ENCODE measurements at places on chromosomes 1 and 21.

- DNase-seq: peak; percentile 88
Measured at GRCh38 chr21:9838738-9839642, 682.4 kb upstream of the TPTE start.

DNA sequence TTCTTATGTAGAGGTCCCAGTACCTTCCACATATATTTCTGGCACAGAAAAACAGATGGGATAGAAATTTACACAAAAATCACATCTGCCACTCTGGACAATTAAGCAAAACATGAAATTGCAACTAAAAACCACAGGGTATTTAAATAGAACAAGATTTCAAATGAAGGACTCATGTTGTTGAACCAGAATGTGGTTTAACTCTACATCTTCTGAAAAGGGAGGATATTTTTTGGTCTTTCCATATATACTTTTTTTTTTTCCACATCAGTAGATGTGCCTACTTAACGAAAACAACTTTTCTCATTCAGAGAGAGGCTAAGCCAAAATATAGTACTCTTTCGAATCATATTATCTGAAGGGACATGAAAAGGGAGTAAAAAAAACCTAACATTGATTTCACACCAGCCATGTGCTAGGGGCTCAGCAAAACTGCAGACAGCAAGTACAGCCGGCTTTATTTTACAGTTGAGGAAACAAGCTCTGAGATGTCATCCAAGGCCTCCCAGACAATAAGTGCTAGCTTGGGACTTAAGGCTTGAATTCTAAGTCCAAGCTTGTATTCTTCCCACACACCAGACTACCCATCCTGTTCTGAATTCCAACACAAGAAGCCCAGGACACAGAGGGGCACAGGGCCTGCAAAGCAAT, 208.9 kb downstream of the PBX1 start:
- DNase-seq: no peak

DNA sequence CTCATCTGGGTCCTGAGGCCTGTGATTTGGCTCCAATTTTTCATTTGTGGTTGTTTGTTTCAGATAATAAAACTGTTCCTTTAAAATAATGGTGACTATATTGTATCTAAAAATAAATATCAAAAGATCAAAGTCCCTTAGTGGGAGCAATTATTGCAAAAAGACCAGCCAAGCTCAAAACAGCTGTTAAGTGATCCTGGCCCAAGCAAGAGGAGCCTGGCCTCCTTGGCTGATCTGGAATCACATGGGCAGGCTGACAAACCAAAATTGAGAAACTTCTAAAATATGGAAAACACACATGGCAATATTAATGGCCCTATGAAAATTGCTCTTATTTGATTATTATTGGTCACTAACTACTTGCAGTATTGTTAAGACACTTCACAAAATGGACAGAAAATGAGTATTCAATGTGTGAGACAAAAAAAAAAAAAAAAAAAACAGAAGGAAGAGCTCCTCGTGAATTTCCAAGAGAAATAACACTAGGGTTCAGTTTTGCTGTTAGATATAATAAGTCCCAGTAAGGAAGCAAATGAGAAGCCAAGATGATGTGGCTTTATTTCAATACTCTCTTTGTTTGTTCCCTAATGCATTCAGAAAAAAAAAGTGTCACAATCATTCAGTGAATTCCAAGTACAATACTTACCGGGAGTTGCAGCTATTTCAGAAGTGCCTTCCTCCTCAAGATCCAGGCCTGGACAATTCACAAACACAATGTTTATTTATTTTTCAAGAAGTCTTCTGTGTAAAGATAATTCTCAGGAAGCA, 105.1 kb downstream of the SEC16B start:
- no peak for DNase-seq

DNA sequence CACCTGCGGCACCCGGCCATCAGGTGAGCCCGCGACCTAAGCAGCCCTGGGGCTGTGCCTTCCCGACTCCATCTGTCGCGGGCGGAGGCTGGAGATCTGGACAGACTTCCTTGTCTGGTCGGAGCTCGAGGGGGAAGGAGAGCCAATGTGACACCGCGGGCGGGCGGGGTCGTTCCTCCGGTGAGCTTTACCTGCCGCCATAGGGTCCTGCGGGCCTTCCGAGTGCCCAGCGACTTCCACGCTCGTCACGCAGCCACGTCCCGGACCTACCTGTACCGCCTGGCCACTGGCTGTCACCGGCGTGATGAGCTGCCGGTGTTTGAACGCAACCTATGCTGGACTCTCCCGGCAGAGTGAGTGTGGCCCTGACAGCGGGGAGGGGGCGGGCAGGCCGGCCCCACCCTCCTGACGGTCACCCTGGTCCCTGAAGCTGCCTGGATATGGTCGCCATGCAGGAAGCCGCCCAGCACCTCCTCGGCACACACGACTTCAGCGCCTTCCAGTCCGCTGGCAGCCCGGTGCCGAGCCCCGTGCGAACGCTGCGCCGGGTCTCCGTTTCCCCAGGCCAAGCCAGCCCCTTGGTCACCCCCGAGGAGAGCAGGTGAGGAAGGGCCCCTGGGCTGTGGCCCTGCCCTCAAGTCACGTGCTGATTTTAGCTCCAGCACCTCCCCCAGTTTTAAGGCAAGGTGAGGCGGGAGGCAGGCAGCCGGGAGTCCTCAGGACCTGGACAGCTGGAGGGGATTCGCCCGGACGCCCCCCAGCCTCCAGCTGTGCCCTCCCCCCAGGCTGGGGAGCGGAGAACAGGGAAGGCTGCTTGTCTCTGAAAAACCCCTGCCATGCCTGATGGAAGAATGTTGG, 1.1 kb downstream of the PUSL1 start:
- DNase-seq: peak; percentile 54

- no peak for DNase-seq
Measured at GRCh38 chr1:8416881-8417280, 99.0 kb downstream of the SLC45A1 start.

DNA sequence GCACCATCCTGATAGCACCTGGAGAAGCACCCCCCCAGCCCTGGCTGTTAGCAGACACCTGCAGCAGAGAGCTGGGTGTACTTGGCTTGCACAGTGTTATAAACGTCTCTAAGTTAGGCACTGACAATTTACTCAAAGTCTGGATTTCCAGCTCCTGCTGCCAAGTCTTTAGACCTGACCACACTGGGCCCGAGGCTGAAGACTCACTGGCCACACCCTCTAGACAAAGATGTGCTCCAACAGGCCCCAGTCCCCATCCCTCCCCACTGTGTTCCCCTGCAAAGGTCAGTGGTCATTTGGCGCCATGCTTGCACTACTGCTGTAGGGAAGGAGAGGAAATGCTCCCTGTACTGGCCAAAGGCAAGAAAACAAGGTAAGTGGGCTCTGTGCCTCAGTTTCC, 31.1 kb downstream of the PADI6 start:
- DNase-seq: no peak

GRCh38 chr1:233327651-233328141, at the start of gene MAP3K21:
MAP3K21 (plus strand) TSS chr1:233327724; CDS start chr1:233328029, 305 bp downstream.
- no peak for DNase-seq

GRCh38 chr1:84299536-84300170, 1.9 kb upstream of the SAMD13 start:
- DNase-seq: no peak

GRCh38 chr1:218380125-218380977, 35.2 kb downstream of the TGFB2 start:
- no peak for DNase-seq

GRCh38 chr1:36085686-36086526, 2.0 kb downstream of the TEKT2 start:
- no peak for DNase-seq

DNA sequence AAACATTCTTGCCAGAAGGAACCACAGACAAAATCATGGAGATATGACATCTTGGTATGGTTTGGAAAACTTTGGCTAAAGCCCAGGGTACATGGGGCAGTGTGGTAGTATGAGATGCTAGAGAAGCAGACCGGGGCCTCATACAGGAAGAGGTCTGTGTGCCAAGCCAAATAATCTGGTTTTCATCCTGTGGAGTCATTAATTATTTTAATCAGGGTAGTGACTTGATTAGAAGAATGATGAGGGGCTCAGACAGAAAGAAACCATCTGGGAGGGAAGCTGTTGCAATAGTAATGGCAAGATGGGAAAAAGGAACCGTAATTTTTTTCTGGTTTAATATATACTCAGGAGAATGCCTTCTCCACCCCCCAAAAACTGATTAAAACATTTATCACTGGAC, 318.0 kb downstream of the BRINP2 start:
- DNase-seq: no peak

DNA sequence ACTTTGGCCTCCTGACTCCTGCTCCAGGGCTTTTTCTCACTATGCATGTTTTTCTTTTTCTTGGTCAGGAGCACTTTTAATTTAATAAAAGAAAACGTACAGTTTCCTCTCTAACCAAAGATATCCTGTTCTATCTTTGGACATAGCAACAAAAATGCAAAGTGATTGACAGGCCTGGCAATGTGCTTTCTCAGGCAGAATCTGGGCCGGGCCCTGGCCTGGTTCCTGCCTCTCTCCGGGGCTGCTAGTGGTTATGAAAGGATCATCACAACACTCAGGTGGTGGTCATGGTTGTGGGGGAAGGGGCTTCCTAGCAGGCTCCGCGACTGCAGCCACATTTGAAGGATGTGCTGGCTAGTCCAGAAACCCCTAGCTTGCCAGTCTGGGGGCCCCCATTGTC, 85.8 kb upstream of the USP24 start:
- no peak for DNase-seq

DNA sequence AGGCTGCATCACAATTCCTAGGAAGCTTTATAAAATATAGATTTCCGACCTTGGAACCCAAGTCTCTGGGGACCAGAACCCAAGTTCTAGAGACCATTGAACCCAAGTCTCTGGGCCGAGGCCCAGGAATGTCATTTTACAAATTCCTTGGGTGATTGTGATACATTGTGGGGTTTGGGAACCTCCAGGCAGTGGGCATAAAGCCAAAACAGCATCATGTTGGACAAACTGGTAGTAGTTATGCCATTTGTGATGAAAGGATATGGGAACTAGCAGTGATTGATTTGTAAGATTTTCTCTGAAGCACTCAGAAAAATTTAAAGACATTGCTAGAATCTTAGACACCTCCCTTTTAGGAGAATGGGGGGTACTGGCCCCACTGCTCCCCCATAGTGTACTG, 160.2 kb downstream of the HIVEP3 start:
- DNase-seq: no peak

GRCh38 chr21:42122398-42122797, 51.3 kb downstream of the UMODL1 start:
- no peak for DNase-seq

- DNase-seq: no peak
Measured at GRCh38 chr1:119318466-119319309, 49.9 kb upstream of the HAO2 start.

GRCh38 chr1:110060034-110060661, 10.3 kb downstream of the ALX3 start:
- DNase-seq: peak; percentile 65

- no peak for DNase-seq
Measured at GRCh38 chr1:14815175-14815877, 216.8 kb downstream of the KAZN start.

GRCh38 chr1:117146575-117147340, 25.2 kb upstream of the TRIM45 start:
- DNase-seq: no peak

DNA sequence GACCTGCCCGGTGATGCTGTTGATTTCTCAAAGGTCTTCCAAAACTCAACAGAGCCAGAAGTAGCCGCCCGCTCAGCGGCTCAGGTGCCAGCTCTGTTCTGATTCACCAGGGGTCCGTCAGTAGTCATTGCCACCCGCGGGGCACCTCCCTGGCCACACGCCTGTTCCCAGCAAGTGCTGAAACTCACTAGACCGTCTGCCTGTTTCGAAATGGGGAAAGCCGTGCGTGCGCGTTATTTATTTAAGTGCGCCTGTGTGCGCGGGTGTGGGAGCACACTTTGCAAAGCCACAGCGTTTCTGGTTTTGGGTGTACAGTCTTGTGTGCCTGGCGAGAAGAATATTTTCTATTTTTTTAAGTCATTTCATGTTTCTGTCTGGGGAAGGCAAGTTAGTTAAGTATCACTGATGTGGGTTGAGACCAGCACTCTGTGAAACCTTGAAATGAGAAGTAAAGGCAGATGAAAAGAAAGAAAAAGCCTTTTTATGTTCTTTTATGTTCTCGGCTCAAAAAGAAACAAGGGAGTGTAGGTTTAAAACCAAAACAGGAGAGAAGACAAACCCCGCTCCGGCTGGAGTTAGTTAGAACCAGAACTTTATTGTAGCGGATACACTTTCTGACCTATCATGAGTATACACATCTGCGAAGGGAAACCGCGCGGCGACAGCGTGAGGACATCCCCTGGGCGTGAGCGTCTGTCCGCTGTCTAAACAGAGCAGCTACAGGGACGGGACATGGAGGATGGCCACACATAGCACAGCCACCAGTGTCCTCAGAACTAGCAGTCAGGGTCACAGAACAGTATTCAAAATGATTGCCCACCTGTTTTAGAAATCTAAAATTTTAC, 77.1 kb downstream of the PIK3CD start:
- DNase-seq: no peak

GRCh38 chr1:206854401-206855129, 10.9 kb upstream of the IL20 start:
- DNase-seq: no peak

- no peak for DNase-seq
Measured at GRCh38 chr1:63099188-63099587, 223.2 kb upstream of the FOXD3 start.

GRCh38 chr1:232428036-232428645, 201.8 kb downstream of the SIPA1L2 start:
- DNase-seq: no peak

DNA sequence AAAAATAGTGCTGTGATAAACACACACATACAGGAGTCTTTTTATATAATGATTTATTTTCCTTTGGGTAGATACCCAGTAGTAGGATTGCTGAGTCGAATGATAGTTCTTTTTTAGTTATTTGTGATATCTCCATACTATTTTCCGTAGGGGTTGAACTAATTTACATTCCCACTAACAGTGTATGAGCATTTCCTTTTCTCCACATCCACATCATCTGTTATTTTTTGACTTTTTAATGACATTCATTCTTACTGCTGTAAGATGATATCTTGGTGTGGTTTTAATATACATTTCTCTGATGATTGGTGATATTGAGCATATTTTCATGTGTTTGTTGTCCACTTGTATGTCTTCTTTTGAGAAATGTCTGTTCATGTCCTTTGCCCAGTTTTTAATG, 78.3 kb downstream of the NIBAN1 start:
- no peak for DNase-seq

DNA sequence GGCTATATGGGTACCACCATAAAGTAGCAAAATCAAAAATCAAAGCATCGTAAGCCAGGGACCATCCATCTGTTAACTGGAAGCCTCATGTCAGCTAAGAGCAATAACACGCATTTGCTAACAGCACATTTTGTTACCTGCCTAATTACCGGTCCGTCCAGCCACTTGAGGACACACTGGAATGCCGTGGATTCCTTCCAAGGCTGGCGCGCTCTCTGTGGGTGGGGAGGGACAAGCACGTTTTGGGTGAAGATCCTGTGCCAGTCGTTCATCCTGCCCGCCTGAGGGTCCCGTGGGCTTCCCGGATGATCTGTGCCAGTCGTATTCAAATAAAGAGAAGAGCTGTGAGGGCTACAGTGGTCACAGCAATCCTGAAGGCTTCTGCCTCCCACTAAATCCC, 6.2 kb downstream of the NPHP4 start:
- DNase-seq: no peak

DNA sequence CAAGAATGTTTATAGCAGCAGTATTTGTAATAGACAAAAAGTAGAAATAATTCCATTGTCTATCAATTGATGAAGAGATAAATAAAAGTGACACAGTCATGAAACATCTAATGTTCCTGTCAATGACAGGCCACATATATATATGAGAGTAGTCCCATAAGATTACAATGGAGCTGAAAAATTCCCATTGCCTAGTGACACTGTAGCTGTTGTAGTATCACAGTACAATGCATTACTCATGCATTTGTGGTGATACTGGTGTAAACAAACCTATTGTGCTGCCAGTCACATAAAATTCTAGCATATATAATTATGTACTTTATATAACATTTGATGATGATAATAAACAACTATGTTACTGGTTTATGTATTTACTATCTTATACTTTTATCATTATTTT, 141.9 kb upstream of the LYPLAL1 start:
- no peak for DNase-seq
